ENCODE measurements at places on chromosomes 4 and X.
A peak's percentile ranks its signal among the peaks of the same experiment; 100 is the strongest.

GRCh38 chr4:172794307-172794703 lies 374.3 kb upstream of the GALNT7 start:
- no peak for DNase-seq

GRCh38 chr4:121156822-121157769 lies 7.0 kb downstream of the TNIP3 start:
- peak; percentile 47 for DNase-seq

GRCh38 chrX:1103360-1103759 lies 109.1 kb downstream of the CRLF2 start:
- DNase-seq = no peak

DNA sequence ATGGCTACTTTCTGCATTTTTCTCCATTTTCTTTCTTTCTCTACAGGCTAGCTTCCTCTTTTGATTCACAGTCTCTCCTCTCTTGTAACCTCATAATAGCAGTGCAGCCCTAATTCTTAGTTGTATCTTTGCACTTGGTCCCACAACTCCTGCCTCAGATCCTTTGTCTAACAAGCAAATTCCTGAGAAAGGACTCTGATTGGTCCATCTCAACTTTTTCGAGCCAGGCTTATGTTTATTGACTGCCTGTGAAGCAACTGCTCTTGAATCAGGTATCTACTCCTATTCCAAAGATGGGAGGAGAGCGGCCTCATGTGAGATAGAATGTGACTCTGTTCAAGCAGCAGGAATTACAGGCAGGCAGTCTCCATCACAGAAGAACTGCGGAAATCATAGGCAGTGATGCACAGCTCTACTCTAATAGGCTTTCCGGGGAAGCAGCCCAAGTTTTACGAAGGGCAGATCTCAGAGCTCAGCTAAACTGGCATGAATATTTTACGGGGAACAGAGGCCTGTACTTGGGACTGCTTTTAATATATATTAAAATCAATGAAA lies 123.5 kb downstream of the GABRB1 start:
- no peak for DNase-seq

GRCh38 chr4:87657525-87657924 lies 7.4 kb downstream of the DMP1 start:
- peak; percentile 67 for DNase-seq

DNA sequence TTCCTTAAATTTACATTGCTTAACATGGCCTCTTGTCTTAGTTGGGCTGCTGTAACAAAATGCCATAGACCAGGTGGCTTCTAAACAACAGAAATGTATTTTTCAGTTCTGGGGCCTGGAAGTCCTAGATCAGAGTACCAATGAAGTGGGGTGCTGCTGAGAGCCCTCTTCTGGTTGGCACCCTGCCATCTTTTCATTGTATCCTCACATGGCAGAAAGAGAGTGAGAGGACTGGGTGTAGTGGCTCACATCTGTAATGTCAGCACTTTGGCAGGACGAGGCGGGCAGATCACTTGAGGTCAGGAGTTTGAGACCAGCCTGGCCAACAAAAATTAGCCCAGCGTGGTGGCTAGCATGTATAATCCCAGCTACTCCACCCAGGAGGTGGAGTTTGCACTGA lies 12.0 kb upstream of the KLB start:
- no peak for DNase-seq

DNA sequence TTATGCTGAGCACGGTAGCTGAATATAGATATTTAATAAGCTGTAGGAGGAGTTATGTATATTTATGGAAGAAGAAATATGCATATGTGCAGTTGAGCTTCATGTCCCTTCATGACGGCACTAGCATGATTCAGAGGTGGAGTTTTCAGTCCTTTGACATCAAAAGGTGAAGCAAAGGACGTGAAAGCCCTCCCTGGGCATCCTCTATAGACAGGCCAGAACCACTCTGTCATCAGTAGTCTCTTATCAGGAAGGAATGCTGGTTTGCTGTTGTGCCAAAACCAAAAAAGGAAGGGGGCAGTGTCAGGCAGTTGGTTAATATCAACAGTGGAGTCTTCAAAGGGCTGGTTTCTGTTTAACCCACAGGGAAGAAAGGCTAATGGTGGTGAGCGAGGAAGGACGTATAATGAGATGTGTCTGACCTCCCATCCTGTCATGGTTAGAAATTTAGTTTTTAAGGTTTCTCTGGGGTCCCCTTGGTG lies 23.5 kb upstream of the IL2 start:
- peak; percentile 51 for DNase-seq

DNA sequence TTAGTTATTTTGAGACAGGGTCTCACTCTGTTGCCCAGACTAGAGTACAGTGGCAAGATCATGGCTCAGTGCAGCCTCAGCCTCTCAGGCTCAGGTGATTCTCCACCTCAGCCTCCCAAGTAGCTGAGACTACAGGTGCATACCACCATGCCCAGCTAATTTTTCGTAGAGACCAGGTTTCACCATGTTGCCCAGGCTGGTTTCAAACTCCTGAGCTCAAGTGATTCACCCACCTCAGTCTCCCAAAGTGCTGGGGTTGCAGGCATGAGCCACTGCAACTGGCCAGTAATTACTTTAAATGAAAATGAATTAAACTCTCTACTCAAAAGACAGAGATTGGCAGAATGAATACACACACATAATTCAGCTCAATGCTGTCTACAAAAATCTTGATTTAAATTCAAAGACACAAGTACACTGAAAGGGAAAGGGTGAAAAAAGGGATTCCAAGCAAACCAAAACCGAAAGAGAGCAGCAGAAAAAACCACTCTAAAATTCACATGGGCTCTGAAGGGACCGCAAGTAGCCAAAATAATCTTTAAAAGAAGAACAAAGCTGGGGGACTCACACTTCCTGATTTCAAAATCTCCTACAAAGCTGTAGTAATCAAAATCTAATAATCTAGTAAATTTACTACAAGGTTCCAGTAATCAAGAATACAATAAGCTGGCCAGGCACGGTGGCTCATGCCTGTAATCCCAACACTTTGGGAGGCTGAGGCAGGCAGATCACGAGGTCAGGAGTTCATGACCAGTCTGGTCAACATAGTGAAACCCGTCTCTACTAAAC lies 11.8 kb upstream of the SPON2 start:
- DNase-seq = no peak

DNA sequence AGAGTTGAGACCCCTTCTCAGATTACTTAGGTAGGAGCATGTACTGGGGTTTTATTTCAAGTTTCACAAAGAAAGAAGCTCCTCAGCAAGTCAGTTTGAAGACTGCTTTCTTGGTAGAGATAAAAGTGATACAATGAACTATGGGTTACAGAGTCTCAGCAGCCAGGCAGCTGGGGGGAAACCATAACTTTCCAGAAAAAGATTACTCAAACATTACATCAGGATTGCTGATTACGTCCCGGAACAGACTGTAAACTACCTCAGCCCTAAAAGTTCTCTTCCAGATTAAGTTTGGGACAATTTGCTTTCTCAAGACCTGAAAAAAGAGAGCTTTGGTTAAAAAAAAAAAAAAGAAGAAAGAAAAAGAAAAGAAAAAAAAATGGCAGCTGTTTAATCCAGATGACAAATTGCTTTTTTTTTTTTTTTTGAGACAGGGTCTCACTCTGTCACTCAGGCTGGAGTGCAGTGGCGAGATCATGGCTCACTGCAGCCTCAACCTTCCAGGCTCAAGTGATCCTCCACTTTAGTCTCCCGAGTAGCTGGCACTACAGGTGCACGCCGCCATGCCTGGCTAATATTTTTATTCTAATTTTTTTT lies 16.6 kb downstream of the SAT1 start:
- DNase-seq = peak; percentile 32

DNA sequence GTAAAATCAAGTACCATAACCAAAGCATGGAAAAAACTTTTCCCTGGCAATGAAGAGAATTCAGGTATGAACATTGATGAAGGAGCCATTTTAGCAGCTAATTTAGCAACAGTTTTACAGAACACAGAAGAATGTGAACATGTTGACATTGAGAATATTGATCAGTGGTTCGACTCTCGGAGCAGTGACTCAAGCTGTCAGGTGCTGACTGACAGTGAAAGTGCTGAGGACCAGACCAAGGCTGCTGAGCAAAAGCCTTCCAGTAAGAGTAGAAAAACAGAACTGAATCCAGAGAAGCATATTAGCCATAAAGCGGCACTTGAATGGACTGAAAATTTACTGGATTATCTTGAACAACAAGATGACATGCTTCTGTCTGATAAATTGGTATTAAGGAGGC lies 2.8 kb downstream of the TIGD2 start:
- no peak for DNase-seq

DNA sequence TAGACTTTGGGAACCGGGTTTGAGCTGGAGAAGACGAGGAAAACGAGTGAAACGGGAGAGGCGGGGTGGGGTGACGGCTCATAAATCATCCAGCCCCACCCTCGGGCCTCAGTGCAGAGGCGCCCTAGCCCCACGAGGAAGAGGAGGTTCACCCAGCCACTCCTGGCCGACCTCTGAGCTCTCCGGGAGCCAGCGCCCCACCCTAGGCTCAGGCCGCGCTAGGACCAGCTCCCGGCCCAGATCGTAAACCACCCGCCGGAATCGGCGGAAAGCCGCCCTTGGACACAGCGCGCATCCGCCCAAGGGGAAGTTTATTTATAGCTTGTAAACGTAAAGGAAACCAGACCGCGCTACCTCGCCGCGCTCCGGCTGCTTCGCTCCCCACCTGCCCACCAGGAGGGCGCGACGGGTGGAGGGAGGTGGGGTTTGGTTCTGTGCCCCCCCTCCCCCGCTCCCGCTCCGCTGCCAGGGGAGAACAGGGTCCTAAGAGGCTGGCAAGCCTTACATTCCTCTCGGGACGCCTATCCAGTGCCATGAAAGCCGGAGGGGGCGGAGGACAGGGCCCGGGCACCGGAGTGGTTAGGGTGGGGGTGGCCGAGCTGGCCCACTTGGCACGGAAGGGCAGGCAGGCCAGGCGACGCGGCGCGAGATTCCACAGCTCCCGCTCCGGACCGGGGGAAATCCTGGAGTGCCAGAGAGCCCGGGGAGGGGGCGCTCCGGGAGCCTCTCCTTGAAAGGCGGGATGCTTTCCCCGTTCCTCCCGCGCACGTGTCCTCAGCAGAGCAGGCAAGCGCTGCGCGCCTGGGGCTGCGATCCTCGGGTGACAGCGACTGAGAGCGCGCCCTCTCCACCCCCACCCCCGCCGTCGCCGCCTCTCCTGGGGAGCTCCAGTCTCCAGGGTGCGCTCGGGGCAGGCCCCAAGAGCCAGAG lies 84.2 kb downstream of the BCOR start:
- DNase-seq = peak; percentile 68

- DNase-seq = no peak
These were observed 666.2 kb downstream of the KCTD8 start for GRCh38 chr4:43782391-43782790.

- DNase-seq = no peak
These were observed 196.9 kb upstream of the BANK1 start for GRCh38 chr4:101593666-101594065.

- peak; percentile 40 for DNase-seq
These were observed 163.2 kb upstream of the ETNPPL start for GRCh38 chr4:108926061-108926460.

- DNase-seq = no peak
These were observed 841 bp downstream of the MTNR1A start for GRCh38 chr4:186554539-186554913.

- DNase-seq = peak; percentile 86
These were observed 125.4 kb downstream of the BCOR start for GRCh38 chrX:39972340-39972739.

DNA sequence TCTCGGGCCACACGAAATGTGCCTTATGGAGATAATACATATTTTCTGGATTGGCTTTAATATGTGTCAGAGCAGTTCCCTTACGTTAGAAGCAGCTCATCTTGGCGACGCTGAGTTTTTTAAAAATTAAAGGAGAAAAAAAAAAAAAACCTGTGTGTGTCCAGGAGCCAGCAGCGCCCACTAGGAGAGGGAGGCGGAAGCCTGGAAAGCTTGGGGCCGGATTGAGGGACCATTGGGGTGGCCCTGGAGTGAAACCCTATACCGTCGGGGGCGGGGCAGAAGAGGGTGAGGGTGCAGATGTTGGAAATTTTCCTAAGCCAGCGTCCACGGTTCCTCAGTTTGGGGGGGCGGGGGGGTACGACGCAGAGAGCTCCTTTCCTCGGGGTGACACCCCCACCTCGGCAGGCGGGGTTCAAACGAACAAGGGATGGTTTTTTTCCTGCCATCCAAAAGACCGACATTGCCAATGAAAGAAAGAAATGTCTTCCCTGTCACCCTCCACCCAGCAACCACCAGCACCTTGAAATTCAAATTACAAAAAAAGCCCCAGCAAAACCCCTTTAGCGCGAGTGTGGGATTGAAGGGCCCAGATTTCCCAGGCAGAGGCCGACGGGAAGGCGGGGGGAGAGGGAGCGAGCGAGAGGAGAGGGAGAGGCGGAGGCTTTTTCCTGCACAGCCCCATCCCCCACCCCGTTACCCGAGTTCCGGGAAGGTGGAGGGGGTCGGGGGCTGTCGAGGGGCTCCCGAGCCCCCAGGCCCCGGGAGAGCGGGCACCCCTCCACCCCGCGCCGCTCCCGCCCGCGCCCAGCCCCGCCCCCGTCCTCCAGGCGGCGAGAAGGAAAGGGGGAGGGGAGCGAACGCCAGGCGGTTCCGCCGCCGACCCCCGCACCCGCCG lies 859 bp downstream of the SMARCA1 start:
- peak; percentile 75 for DNase-seq

DNA sequence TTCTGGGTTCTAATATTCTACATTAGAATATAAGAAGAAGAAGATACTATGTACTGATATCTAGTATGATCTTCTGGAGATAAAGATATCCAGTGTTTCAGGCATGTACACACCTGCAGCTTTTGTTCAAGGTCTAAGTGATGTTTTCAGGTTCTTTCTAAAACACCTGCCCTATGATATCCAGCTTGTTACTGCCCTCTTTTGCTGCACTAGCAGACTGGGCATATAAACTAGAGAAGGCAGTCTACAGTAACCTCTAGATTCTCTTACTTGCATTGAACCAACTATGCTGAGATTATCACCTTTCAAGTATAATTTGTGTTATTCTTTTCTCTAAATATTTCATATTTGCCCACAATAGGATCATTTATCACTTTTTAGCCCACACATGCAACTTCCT lies 1.9 kb upstream of the FRYL start:
- DNase-seq = no peak

- no peak for DNase-seq
These were observed 2.0 kb upstream of the ARSD start for GRCh38 chrX:2931155-2931554.

- DNase-seq = no peak
These were observed 531.5 kb downstream of the ANKRD50 start for GRCh38 chr4:124181039-124181438.

GRCh38 chr4:40484346-40485090 lies 145.1 kb downstream of the RBM47 start:
- no peak for DNase-seq

DNA sequence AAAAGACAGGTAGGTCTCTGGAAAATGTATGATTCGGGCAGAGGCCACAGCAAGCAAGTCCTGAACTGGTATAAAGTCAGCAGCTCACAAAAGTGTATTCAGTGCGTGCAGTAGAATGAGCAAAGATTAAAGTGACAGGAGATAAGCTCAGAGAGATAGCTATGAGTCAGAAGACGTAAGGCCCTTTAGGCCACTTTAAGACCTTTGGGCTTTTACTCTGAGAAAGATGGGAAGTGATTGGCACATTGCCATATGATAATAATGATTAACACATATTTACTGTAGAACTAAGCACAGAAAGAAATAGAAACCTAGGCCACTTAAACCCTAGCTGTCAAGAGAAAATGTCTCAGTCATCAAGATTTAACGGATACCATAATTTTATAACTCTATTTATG lies 51.7 kb downstream of the TBCK start:
- peak; percentile 14 for DNase-seq

All from EH (cell line).